ENCODE measurements at places on chromosomes 5 and 9. TPM values are rescaled to one million over a fixed set of nuclear protein-coding genes. Genes with fewer than 3 reads are reported as not detected.

IRX4 gene
- not detected for total RNA-seq

SH3RF2 gene
- 0.17 TPM for total RNA-seq

LCN1 gene
- not detected for total RNA-seq

TEX48 gene
- not detected for total RNA-seq

LCP2 gene
- 2.4 TPM for total RNA-seq

CAMK4 gene
- total RNA-seq, result 0.28 TPM

CTNND2 gene
- total RNA-seq, result not detected

NTNG2 gene
- 0.05 TPM for total RNA-seq

CDX1 gene
- total RNA-seq, result not detected

PTGER4 gene
- 23.5 TPM for total RNA-seq

IRX1 gene
- total RNA-seq, result not detected

PCDHA12 gene
- 0.17 TPM for total RNA-seq

ANKRD34B gene
- not detected for total RNA-seq

AGPAT2 gene
- total RNA-seq, result 46.1 TPM

TRIM32 gene
- total RNA-seq, result 19.3 TPM

PPP6C gene
- total RNA-seq, result 16.7 TPM

KLF4 gene
- 4.6 TPM for total RNA-seq

- peak; percentile 36 for DNase-seq
Observed at GRCh38 chr9:70392189-70392588, 22.3 kb downstream of the KLF9 start.

- DNase-seq, result no peak
Observed at GRCh38 chr9:129840034-129840433, 4.8 kb downstream of the USP20 start.

GRCh38 chr5:53276825-53277224 is 167.3 kb upstream of the MOCS2 start:
- no peak for DNase-seq

DNA sequence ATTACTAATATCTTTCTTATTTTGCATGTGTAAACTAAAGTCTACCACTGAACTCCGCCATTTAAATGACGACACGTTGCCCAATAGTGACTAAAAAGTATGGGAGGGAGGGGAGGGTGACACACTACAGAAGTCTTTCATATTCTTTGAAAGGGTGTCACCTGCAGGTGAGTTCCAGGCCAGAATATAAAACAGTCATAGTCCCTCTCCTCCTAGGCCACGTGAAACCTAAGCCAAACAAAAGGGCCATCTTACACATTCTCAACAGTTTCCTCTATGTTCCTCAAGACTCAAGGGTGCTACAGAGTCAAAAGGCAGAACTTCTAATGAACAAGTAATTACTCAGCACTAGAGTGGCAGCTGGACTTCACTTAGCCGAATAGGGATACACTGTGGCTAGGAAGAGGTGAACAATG is 6.4 kb downstream of the CEMIP2 start:
- no peak for DNase-seq

GRCh38 chr5:62256161-62257019 is 49.6 kb upstream of the KIF2A start:
- peak; percentile 41 for DNase-seq

DNA sequence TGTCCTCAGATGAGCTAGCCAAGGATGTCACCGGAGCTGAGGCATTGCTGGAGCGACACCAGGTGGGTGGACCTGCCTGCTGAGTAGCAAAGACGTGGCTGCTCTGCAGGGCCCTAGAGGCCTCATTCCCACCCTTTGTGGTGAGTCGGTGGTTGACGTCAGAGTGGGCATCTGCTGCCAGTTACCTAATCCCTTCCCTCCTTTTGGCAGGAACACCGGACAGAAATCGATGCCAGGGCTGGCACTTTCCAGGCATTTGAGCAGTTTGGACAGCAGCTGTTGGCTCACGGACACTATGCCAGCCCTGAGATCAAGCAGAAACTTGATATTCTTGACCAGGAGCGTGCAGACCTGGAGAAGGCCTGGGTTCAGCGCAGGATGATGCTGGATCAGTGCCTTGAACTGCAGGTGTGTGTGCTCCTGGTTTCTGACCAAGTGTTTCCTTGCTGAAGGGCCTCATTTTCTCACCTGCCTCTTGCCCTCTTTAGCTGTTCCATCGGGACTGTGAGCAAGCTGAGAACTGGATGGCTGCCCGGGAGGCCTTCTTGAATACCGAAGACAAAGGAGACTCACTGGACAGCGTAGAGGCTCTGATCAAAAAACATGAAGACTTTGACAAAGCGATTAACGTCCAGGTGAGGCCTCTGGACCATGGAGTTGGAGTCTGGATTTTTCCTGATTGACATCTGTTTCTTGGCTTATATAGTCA is 48.9 kb downstream of the DYNC2I2 start:
- no peak for DNase-seq

GRCh38 chr9:83154821-83155220 is 91.9 kb upstream of the RASEF start:
- no peak for DNase-seq

DNA sequence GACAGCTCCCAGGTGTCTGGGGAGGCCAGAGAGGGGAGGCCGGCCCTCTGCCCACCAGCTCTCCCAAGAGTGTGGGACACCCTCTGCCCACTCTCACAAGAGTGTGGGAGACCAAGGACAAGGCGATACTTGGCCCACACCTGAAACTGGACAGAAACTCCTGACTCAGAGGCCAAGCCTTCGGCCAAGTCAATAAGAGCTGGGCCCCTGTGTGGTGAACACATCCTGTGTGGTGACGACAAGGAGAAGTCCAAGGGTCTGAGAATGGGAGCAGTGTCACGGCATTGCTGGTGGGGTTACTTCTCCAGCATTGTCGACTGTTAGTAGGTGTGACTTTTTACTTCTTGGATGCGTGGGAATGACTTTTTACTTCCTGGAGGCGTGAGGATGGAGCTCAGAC is 14.6 kb upstream of the F2RL1 start:
- DNase-seq, result no peak

DNA sequence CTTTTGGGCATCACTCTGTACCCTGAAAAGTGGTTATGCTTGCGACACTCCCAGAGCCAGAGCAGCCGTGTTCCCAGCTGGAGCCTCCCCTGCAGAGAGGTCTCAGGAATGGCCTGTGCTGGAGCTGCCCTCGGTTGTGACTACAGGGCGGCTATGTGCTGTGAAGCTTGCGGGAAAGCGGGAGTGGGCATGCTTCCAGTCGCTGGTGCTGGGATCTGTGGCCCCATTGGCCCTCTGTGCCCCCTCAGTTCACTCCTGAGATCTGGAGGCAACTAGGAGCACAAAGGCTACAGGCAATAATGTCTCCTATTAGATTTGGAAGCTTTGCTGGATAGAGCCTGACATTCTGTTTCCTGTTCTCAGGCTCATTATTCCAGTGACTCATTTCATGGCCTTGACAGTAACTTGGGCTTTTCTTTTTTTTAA is 56.9 kb downstream of the GPR107 start:
- DNase-seq, result peak; percentile 56

DNA sequence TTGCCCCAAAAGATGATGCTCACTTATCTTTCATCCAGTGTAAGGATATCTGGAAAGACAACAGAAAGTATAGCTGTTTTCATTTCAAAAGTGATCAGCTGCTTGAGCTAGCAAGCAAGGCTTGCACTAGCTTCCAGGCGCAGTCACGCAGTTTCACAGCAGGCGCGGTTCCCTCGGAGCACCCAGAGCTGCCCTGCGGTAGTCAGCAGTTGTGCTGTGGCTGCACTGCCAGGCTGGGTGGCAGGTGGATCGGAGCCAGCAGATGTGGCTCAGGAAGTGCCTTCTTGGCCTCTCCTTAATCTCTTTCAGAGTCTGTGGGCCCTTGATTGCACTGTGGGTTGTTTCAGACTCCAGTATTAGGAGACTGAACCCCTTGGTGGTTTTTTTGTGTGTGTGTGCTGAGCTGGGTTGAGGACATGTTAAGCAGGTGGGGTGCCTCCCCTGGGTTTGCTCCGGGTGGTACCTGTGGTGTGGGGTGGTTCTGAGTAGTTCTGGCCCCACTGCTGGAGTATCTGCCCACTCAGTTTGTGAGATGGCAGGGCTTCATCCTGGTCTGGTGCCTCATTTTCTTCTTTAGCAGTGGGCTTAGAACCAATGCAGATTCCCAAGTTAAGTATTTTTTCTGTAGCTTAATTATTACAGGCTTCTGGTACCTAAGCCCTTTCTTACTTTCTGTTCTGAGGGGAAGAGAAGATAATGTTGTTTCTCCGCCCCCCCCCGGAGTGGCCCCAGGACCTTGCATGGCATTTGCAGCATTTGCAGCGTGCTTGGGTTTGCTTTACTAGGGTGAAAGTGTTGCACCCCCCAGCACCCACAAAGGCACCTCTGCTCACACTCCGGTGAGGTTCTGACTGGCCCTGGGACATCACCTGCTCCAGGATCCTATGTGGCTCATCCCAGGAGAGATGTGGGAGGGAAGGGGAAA is 16.4 kb downstream of the TENT4A start:
- no peak for DNase-seq

GRCh38 chr9:124273427-124274160 is 15.8 kb downstream of the NEK6 start:
- no peak for DNase-seq

DNA sequence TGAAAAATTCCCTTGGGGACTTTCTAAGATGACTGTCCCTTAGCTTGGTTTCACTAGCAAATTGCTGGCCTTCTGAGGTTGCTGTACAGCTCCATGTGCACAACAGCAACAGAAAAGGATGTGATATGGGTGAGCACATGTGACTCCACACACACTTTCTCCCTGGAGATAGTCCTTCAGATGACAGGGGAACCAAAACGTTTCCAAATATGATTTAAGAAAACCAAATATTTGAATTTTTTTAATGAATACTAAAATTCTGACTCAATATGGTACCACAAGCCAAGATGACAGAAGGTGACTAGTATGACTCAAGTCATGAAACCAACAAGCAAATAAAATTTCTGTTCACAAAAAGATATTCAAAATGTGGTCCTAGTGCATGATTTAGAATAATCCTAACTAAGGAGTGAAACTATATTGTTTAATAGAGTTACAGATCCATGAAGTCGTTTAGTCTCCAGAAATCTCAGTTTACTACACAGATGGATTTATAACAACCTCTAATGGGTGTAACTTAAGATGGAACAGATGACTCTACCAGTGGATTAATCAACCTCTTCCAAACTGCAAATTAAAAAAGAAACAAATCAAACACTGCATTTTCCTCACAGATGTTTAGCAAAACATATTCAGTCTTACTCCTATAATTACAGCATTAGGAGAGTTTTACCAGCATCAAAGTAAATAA is 144.8 kb upstream of the PIK3R1 start:
- no peak for DNase-seq

DNA sequence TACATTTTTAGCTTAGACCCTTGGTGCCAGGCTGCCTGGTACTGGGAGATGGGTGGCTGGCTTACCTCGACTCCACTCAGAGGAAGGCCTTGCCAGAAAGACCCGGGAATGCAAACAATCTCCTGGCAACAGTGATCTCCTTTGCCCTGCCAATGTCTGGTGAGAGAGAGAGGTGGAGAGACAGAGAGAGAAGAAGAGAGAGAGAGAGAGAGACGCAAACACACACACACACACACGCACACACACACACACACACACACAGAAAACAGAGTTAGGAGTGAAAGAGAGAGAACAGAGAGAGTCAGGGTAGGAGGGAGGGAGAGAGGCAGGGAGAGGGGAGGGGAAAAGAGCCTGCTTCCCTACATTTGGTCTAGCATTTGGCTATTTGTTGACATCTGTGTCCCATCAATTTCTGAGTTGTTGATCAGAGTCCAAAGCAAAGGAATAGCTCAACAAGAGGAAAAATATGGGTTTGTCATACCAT is 181.6 kb upstream of the MAP1B start:
- DNase-seq, result no peak

GRCh38 chr9:23962101-23962500 is 136.1 kb upstream of the ELAVL2 start:
- no peak for DNase-seq

- DNase-seq, result peak; percentile 75
Observed at GRCh38 chr5:136424835-136425584, 59.7 kb upstream of the TRPC7 start.

GRCh38 chr9:12920437-12920836 is 145.6 kb downstream of the LURAP1L start:
- no peak for DNase-seq

- DNase-seq, result no peak
Observed at GRCh38 chr9:12778389-12778788, 3.6 kb downstream of the LURAP1L start.

GRCh38 chr5:177099422-177100093 is 12.8 kb downstream of the FGFR4 start:
- no peak for DNase-seq

DNA sequence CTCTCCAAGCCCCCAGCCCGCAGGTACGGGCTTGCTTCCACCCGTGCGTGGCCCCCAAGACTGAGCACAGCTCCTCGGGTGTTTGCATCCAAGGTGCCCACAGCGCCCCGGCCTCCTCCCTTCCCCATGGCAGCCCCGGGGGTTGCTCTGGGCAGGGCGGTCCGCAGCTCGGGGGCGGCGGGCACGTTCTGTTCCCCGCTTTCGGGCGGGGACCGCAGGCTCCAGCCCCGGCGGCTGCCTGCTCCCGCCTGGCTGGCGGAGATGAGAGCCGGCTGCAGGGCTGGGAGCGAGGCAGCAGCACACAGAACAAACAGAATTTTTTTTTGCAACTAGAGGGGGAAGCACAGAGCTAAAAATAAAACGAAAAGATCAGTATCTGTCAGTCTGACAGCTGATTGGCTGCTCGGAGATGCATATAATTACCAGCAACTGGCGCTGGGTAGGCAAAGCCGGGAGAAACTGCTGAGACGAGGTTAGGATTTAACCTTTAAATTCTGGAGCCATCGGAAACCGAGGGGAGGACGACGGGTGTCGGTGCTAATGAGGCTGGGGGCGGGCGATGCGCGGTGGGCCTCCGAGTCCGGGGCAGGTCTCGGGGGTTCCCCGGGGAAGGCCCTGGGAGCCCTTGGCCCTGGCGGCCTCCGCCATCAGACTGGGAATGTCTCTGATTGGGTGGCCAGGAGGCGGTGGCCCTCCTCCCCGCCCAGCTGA is 142.7 kb upstream of the IER5L start:
- DNase-seq, result peak; percentile 68

GRCh38 chr5:158058208-158059120 is 199.5 kb upstream of the CLINT1 start:
- no peak for DNase-seq

DNA sequence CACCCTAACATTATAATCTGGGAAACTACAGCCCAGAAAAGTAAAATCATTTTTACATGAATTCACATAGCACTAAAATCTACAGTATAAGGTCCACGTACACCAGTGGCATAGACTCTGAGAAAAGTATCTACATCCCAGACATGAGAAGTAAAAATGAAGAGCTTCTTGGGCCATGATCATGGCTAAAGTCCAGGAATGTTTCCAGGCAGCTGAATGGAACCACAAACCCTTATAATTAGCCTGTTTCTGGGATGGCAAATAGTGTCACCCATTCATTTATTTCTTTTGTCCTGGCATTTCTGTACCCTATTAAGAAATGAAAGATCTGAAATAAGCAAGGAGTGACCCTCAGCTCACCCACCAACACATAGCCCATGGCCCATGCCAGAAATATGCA is 217.9 kb downstream of the SPOCK1 start:
- DNase-seq, result no peak

DNA sequence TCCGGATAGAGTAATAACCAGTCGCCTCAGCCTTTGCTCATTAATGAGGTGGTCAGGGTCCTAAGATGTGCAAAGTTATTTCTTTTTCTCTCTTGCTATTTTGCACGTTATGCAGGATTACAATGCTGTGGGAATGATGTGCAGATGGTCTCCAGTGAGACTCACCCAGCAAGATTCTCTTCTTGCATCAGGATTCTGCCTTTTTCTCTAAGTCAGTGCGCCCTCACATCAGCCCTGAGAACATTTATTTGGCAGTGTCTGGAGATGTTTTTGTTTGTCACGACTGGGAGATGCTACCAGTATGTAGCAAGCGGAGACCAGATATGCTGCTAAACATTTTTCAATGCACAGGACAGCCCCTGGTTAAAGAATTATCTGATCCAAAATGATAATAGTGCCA is 280.3 kb upstream of the WWC1 start:
- DNase-seq, result no peak

Measured in dermis blood vessel endothelial cell (primary cell).